ENCODE measurements at places on chromosomes 2 and 18. TPM values are rescaled to one million over a fixed set of nuclear protein-coding genes. Genes with fewer than 3 reads are reported as not detected.

SH3YL1 gene
- 12.7 TPM for total RNA-seq

SERPINB10 gene
- total RNA-seq = 0.60 TPM

ANO7 gene
- total RNA-seq = 0.72 TPM

RIT2 gene
- not detected for total RNA-seq

DSG2 gene
- total RNA-seq = 0.10 TPM

CDH2 gene
- 35.8 TPM for total RNA-seq

CLEC4F gene
- total RNA-seq = not detected

ALPI gene
- not detected for total RNA-seq

ABCG8 gene
- total RNA-seq = not detected

CYS1 gene
- 2.2 TPM for total RNA-seq

TCF23 gene
- total RNA-seq = not detected

CACNB4 gene
- 0.10 TPM for total RNA-seq
